Esophagus mucosa (tissue), 1 donor: ENCODE measurements at places on chromosomes 7 and 10.

DNA sequence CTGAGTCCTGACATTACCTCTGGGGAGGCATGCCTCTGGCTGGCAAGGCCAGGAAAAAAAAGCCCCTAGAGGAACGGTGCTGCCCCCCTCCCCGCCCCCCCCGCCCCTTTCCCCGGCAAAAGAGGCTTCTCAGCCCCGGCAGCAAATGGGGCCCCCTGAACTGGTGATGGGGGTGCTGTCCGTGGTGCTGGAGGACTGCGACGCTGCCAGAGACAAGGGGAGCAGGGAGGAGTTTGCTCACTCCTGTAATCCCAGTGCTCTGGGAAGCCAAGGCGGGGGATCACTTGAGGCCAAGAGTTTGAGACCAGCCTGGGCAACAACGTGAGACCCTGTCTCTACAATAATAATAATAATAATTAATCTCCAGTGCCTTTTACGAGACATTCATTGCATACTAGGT lies 23.7 kb downstream of the SRRM3 start:
- no peak for ATAC-seq

GRCh38 chr7:77238703-77239136 lies 39.1 kb upstream of the FGL2 start:
- no peak for ATAC-seq

DNA sequence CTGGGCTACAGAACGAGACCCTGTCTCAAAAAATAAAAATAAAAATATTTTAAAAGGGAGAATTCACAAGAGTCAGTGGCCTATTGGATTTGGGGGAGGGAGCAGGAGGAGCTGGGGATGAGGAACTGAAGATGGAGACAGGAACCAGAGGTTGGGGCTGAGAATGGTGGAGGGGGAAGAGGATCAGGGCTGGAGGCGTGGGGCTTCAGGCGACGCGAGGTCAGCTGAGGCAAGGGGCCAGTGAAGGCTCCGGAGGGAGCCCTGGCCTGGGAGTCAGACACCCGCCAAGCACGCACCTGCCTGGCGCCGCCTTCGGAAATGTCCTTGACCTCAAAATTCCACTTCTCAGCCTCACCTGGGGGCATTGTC lies 671 bp upstream of the CLEC2L start:
- ATAC-seq = no peak

- no peak for ATAC-seq
Observed at GRCh38 chr10:89263531-89263930, 12.0 kb upstream of the LIPA start.

DNA sequence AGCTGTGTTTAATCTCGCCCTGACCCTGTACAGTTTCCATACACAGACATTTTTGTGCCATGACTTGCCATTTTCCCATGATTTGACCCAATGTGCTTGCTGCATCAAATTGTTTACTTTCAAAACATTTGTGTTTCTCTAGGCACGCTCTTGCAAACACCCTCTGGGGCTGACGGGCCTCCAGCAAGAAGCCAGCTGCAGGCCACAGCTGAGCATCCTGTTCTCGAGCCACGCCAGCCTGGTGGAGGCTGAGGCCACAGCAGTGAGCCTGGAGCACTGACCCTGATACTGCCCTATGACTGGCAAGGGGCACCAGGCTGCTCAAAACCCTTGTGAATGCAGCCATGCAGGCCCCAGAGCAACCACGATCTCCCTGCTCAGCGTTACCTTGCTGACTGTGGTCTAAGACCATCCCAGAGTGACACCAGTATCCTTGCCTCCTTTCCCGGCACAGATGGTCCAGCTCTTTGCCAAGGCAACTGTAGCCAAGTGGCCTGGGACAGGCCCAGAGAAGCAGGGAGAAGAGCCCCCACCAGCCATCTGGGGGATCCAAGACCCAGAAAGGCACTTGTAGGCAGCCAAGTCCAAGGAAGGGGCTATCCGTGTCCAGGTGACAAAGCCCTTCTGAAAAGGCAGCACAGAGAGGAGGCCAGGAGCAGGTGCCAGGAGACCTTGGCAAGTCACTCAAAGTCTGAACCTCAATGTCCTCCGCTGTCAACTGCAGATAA lies 78.5 kb downstream of the OAT start:
- ATAC-seq = no peak

- no peak for ATAC-seq
Observed at GRCh38 chr7:18727115-18727870, 231.7 kb downstream of the HDAC9 start.

GRCh38 chr7:48298779-48299178 lies 127.5 kb downstream of the ABCA13 start:
- peak; percentile 84 for ATAC-seq

DNA sequence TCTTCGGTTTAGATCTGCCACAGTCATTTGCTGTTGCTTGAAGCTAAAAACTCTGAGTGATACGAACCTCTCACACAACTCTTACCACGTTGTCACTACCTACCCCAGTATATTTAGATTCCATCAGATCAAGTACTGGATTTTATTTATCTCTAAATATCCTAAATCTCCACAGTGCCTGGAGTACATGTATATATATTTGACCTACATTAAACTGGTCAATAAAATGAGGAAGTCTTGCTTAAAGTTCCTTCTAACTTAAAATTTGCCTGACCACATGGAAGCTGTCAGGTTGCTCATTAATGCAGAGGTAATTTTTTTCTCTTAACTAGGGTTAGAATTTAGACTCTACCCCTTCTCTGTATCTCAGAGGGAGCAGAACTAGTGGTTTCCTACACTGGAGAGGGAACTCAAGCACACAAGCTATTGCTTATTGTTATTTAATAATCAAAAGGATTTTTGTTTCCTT lies 3.1 kb upstream of the MACC1 start:
- ATAC-seq = no peak

DNA sequence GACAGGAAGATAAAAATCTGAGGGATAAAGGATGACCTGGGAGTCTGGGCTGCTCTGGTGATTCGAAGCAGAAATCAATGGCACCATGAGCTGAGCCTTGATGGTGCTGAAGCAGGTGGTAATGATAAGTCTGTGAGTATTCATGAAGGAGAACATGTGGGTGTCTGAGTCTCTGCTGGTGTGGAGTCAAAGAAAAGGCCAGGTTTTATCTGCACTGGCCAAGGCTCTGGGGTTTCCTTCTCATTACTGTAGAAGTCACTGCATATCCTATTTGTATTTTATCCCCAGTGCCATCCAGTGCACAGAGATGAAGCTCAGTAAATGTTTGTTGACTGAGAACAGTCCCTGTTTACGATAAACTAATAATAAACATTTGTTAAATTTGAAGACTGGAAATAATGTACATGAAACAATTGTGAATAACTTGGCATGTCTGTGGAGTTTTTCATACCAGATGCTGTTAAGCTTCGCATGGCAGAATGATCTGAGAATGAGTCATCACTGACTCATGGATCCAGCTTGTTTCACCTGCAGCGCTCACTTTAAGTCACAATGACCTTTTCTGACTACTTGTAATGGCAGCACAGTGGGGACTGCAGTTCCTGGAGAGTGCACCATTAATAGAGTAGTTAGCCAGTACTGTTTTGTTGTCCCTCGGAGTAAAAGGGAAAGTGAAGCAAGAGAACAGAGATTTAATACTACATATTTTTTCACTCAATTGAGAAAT lies 538.5 kb downstream of the HTR7 start:
- ATAC-seq = peak; percentile 94

DNA sequence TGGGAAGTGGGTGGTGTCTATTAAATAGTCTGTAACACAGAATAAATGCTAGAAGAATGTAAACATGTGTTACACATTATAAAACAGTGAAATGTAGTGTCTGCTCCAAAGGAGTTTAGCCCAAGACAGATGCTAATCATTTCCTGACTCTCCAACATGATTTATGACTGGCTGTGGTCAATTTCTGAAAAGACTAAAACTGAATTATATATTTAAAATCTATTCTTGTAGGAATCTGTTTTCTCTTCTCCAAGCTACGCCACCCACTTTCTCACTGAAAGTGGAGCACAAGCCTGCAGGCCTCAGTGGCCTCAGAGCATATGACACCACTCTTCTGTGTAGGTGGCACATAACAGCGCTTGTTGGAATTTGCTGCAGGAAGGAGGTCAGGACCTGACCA lies 44.4 kb downstream of the CTTNBP2 start:
- no peak for ATAC-seq

DNA sequence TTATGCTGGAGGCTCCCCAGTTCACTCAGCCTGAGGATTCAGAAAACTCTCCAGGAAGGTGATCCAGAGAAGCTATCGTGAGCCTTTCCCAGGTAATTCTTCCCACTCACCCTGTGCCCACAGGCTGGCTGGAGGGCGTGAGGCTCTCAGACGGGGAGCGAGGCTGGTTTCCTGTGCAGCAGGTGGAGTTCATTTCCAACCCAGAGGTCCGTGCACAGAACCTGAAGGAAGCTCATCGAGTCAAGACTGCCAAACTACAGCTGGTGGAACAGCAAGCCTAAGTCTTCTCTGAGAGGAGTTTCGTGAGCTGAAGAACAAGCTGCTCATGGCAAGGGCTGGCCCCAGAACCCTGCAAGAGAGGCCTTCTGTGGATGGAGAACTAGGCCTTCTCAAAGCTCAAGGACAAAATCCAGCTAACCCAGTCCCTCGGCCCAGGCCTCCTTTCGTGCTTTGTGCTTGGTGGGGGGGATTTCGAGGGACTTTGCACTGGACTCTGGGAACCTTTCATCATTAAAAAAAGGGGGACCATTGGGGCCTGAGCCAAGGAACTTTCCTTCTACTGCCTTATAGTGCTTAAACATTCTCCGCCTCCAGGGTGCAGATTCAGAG lies 23.6 kb downstream of the NOBOX start:
- ATAC-seq = no peak

GRCh38 chr7:115635876-115636275 lies 394.7 kb downstream of the TFEC start:
- ATAC-seq = no peak
